ENCODE measurements at places on chromosomes 13 and 19.

DNA sequence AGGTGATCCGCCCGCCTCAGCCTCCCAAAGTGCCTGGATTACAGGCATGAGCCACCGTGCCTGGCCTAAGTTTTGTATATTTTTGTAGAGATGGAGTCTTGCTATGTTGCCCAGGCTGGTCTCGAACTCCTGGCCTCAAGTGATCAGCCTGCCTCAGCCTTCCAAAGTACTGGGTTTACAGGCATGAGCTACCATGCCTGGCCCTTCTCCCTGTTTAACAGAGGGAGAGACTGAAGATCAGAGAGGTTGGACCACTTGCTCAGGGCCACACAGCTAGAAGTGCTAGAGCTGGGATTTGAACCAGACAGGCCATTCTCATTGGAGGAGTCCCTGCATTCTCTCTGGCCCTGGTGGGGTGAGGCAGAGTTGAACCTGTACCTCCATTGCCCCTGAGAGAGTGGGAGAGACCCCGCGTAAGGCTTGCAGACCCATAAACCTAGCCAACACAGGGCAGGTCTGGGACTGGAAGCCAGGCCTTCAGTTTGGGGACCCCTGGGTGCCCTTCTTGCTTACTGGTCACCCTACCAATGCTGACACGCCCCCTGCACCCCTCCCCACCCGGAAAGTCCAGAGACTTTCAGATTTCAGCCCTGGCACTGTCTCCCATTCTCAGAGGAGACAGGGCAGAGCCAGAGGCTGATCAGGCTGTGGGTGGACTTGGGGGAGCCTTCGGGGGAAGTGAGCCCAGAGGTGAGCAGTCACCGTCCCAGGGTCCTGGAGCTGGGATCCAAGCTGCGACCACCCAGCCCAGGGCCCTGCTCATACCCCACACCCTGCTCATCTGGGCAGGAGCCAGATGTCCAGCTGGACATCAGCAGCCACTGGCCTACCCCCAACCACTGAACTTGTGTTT lies 13.3 kb downstream of the TTYH1 start:
- DNase-seq, result no peak

- no peak for DNase-seq
Observed at GRCh38 chr13:36445891-36446351, 13.6 kb downstream of the CCNA1 start.

DNA sequence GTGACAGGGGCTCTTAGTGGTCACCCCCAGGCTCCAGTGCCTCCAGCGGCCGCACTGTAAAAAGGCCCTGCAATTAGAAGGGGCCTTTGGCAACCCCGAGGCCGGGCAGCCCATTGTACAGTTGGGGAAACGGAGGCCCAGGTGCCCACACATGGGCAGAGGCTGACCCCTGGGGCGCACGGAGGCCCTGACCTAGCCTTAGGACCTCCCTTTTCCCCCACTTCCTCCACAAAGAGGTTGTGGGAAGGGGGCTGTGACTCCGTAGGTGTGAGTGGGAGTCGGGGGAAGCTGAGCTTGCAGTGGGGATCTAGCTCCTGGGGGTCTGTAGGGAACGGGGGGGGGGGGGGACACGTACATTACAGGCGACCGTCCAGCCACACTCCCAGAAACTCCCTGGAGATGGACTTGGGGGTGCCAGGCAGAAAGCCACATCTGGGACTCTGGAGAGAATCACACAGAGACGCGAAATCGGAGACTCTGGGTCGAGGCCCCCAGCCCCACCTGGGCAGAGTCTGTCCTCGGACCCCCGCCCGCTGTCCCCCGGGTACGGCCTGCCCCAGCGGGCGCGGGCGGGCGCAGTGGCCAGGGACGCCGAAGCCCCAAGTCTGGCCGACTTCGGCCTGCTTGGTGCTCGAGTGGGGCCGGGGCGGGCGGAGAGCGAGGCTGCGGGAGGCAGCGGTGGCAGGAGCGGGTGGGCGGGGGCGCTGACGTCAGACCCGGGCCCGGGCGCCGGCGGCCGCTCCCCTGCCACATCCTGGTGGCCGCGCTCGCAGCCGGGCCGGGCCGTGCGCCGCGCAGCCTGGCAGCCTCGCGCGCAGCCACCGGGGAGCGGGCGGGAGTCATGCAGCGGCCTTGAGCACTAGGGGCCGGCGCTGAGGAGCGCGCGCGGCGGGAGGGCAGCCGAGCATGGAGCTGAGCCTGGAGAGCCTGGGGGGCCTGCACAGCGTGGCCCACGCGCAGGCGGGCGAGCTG lies at the start of gene ONECUT3:
Gene ONECUT3, plus strand, starts transcription at position 750 of the 972 bp plus-strand sequence. Its CDS starts 157 bp downstream, at position 907.
- no peak for DNase-seq

DNA sequence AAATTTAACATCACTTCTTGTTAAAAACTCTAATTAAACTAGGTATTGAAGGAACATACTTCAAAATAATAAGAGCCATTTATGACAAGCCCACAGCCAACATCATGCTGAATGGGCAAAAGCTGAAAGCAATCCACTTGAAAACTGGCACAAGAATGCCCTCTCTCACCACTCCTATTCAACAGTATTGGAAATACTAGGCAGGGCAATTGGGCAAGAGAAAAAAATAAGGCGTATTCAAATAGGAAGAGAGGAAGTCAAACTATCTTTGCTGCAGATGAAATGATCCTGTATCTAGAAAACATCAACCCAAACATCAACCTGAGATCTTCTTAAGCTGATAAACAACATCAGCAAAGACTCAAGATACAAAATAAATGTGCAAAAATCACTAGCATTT lies 15.6 kb upstream of the LILRB1 start:
- no peak for DNase-seq

DNA sequence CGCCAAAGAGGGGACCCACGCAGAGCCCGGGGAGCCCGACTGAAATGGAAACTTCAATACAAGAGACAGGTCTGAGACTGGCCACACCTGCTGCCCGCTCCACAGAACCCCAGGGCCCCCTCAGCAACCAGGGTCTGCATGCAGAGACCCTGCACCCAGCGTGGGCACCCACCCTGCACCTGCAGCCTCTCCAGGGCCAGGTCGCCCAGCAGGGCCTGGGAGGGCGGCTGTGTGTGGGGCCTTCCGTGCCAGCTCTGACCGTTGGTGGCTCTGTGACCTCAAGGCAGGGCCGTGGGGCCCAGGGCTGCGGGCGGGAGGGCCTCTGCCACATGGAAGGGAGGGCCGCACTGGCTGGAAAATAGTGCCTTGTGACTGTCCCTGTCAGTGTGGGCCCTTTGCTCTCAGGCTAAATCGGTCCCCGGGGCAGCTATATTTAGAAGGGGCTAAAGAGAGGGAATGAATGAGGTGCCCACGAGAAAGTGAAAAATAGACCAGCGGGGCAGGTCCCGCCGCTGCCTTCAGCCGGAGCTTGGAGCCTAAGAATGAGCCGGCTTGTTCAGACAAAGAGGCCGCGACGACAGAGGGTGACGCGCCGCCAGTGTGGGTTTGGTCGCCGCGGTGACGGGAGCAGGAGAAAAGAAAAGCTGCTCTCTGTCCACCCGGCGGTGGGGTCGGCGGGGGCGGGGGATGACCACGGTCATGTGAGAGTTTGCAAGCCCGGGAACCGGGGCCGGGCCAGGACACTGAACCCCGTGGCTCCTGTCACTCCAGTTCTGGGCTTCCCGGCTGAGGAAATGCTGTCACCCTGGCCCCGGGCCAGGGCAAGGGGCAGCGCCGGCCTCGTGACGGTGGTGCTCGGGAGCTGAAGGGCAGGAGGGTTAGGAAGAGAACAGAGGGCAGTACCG lies 70.5 kb downstream of the GADD45B start:
- no peak for DNase-seq

DNA sequence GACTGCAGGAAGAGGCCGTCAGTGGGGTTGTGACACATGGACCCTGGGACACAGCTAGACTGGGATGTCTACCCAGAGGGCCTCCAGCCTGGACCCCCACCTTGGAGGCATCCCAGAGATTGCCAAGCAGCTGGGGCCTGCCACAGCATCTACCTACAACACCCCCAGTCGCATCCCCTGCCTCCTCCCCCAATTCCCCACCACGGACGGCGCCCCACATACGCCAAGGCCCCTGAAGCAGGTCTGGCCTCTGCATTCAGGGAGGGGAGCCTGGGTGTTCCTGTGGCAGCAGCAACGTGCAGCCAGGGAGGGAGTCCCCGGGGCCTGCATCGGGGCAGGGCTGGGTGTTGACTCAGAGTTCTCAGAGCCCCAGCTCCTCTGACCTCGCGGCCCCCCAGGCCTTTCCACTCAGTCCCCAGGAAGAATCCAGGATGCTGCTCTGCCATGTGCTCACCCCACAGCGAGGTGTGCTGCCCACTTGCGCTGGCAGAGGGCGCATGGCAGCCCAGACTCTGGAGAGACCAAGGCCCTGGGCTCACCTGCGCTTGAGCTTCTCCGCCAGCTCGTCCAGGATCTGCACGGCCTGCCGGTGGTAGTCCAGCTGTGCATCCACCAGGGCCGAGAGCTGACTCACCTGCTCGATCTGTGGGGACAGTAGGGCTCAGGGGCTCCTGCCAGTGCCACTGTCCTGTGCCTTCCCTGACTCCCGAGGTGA lies 19.6 kb downstream of the MPND start:
- no peak for DNase-seq

GRCh38 chr19:18344582-18344950 lies 4.2 kb downstream of the PGPEP1 start:
- DNase-seq, result no peak

GRCh38 chr13:26037302-26037701 lies 14.5 kb downstream of the SHISA2 start:
- DNase-seq, result no peak

DNA sequence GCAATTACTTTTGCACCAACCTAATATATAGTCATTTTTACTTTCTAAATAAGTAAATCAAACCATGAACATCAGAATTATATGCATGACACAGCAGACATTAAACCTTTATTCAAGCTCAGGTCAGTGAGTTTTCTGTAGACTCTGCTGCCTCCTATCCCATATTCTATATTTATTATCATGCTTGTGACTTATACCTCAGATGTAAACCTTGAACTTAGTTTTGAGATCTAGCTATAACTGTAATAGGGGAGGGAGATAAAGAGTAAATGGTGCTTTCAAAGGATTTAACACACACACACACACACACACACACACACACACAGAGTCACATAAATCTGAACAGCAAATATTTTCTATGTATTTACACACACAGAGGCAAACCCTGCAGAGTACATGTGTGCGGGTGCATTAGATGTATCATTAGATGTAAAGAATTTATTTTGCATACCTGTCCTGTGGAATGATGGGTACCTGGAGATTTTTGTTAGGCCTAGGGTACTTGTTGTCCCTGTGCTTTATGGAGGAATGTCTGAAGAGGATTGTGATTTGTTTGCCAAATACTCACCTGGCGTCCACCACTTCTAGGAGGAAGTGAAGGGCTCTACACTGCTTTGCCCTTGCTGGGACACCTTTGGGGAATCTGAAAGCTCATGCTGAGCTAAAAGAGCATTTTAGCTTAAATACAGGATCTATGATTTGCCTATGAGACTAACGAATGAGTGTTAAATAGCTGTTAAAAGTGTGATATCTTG lies 521.9 kb downstream of the KLF5 start:
- DNase-seq, result no peak

DNA sequence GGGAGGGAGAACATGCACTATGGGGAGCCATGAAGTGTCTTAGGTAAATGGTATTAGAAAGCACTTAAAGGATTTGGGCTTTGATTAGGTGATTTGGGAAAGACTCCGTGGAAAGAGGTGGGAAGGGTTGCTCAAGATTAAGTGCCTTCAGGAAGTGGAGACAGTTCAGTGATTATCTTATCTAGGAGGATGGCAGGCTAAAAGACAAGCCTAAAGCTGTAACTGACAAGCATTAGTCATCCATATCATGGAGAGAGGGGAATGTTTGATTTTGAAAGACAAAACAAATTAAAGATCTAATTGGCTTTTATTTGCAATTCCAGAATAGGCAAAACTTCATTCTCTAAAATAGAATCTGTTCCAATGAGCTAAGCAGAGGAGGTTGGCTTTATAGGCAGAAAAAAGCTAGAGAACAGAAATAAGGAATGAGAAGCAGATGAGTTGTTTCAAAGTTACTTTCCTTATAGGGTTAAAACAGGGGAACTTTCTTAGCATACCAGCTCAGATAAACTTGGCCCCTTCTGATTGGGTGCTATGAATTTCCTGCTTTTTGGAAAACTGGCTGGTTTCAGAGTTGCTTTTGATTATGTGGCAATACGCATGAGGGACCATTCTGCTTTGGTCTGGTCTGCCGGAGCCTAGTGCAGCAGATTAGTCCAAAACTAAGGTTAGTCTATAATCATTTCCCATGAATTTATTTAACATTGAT lies 1.8 kb upstream of the DIAPH3 start:
- no peak for DNase-seq

DNA sequence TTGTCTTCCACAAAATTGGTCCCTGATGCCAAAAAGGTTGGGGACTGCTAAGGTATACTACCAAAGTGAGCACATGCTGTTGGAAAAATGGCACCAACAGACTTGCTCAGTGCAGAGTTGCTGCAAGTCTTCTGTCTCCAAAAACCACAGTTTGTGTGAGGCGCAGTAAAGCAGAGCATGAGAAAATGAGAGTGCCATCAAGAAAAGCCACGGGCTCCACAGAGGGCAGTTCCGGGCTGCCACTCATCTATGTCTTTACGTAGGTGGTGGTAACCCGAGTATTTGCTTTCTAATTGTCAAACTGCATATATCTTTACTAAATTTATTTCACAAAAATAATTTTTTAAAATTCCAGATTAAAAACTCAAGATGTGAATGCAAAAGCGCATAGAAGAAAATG lies 123.8 kb downstream of the RNF17 start:
- DNase-seq, result no peak

DNA sequence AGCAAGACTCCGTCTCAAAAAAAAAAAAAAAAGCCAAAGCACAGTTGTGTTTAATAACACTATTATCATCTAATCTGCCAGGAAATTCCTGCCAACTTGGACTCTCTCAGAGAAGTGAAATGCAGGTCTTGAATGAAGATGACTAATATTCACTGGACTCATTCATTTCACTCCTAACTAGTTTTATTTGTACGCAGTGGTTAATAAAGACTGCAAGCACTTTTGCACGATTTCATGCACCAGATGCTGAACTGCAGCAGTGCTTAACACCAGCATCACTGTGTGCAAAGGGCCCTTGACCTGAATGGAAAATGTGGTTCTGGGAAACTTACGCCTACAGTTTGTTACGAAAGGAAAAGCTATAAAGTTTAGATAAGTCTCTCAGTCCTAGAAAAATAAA lies 63.3 kb downstream of the DHRS12 start:
- no peak for DNase-seq

GRCh38 chr19:38879400-38879751 lies 1.3 kb upstream of the RINL start:
- no peak for DNase-seq

GRCh38 chr13:49643035-49643646 lies 14.8 kb downstream of the ARL11 start:
- DNase-seq, result no peak

DNA sequence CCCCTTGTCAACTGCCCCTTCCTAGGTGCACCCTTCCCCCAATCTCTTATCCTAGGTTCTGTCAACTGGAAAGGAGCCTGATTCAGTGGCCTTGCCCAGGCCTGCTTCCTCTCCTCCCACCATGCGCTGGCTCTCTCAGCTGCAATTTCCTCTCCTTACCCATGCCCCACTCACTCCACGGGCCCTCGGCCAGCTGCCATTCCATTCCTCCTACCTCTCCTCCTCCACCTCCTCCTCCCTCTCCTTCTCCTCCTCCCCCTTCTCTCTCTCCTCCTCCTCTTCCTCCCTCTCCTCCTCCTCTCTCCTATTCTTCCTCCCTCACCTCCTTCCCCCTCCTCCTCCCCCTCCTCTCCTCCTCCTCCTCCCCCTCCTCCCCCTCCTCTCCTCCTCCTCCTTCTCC lies 9.6 kb upstream of the TIMM44 start:
- no peak for DNase-seq

Data from activated T-cell treated with anti-CD3 and anti-CD28 coated beads, Interleukin-2, amount 50 U/mL, for 24 hours (primary cell).